Hypothalamus (tissue), 51 donors: ENCODE measurements at places on chromosomes 11 and 22.

DNA sequence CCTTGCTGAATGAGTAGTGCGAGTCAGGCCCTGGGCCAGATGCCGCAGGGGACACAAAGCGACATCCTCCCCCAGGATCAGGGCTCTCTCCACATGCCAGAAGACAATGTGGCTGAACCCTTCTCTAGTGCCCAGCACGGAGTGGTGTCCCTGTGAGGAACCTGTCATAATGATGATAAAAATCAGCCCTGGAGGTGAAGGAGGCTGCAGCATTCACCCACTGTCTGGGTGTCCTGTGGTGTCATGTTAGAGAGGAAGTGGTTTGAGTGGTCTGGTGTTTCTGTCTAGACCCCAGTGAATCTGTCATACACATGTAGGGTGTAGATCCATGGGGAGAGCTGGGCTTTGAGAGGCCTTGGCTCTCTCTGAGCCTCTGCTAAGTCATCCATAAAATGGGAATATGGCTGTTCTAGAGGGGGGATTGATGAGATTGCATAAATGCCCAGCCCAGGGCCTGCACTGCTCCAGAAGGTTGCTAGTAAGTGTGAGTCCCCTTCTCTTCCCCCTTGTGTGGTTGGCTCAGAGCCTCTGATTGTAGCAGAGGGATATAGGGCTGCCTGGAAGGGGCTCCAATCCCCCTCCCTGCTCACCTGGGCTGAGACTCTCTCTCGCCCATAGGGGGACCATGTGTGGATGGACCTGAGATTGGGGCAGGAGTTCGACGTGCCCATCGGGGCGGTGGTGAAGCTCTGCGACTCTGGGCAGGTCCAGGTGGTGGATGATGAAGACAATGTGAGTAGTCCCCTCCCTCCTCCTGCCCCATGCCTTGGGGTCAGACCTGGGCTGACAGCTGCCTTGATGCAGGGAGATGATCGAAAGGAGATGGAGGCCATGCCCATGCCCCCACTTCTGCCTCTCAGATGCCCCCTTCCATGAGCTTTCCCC lies 14.3 kb downstream of the MYO7A start:
- DNase-seq = no peak

DNA sequence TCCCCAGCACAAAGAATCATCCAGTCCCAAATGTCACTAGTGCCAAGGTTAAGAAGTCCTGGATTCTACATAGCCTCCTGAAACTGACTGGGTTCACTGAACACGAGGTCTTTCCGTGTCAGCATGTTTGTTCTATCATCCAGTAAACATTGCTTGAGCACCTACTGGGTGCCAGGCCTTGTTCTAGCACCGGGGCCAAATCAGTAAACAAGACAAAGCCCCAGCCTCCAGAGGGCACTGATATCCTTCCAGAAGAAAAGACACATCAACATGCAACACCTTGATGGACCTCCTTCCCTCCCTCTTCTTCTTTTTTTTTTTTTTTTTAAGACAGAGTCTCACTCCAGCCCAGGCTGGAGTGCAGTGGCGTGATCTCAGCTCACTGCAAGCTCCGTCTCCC lies 26.9 kb downstream of the TPST2 start:
- no peak for DNase-seq

GRCh38 chr11:27231530-27231929 lies 131.5 kb downstream of the CCDC34 start:
- no peak for DNase-seq

DNA sequence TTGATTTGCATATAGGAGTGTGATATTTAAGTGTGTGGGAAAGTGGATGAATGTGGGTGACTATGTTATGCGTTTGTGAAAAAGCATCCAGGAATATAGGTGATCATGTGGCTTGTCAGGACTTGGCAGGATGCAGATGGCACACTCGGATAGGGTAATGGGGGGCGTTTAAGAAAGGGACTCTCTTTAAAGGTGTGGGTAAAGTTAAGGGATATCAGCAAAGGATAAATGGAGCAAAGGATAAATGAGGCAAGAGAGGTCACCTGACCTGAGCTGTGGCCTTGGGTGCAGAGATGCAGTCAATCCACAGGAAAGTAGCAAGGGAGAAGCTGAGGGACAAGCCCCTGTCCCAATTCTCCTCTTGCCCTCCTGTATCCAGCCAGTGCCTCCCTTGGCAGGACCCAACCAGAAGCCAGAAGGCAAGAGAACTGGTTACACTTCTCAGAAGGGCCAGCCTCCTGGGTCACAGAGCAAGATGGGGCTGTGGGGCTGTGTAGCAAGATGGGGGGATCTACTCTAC lies 47.5 kb upstream of the GRAMD1B start:
- no peak for DNase-seq

GRCh38 chr22:25346859-25347751 lies 127.7 kb downstream of the CRYBB2 start:
- DNase-seq = no peak

- no peak for DNase-seq
These were observed 1.3 kb downstream of the COA4 start for GRCh38 chr11:73875380-73875779.

GRCh38 chr11:6223854-6224253 lies 10.6 kb downstream of the FHIP1B start:
- DNase-seq = no peak

GRCh38 chr22:50699001-50699755 lies 26.6 kb downstream of the SHANK3 start:
- no peak for DNase-seq

- DNase-seq = no peak
These were observed 798 bp downstream of the AMPD3 start for GRCh38 chr11:10455637-10456487.

GRCh38 chr11:109320595-109320994 lies 101.4 kb upstream of the C11orf87 start:
- DNase-seq = no peak

DNA sequence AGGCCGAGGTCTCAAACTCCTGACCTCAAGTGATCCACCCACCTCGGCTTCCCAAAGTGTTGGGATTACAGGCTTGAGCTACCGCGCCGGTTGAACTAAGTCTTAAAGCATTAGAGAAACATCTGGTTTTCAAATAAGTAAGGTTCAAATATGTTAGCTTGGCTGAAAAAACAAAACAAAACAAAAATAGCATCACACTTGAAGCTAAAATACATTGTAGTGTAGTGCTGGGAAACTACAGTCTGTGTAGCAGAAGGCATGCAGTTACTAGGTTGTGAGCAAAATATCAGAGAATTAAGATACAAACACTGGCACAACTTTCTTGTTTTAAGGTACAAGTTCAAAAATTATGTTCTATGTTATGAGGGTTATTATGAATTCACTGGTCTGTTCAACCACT lies 224.8 kb upstream of the CHORDC1 start:
- no peak for DNase-seq

DNA sequence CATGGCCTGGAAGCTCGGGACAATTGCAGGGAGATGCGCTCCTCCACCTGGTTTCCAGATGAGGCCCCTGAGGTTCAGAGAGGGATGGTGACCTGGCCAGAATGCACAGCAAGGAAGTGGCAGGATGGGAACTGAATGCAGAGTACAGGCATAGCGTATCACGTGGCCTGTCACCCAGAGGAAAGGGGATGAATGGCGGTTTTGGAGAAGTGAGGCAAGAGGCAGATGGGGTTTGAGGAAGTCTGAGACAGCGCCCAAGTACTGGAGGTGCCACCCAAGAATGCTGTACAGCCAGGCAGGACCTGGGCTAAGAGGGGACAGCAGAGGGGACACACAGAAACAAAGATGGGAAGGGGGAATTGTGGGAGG lies 4.9 kb downstream of the RAB3IL1 start:
- no peak for DNase-seq
